ENCODE measurements at places on chromosomes 16 and 17.
A peak's percentile ranks its signal among the peaks of the same experiment; 100 is the strongest.

DNA sequence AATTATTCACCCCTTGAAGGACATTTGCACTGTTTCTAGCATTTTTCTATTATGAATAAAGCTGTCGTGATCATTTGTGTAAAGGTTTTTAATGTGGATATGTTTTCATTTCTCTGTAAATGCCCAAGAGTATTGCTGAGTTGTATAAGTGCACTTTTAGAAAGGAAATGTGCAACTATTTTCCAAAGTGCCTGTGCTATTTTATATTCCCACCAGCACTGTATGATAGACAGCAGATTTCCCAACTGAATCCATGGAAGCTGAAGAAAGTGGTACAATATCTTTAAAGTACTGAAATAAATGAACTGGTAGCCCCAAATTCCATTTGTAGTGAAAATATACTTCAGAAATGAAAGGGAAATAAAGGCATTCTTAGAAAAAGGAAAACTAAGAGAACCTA, 238.4 kb downstream of the BCAS3 start:
- DNase-seq, result no peak

GRCh38 chr16:10870137-10870776, 6.7 kb upstream of the CIITA start:
- DNase-seq, result no peak

- DNase-seq, result no peak
Observed at GRCh38 chr17:63649813-63650212, 27.6 kb downstream of the MAP3K3 start.

DNA sequence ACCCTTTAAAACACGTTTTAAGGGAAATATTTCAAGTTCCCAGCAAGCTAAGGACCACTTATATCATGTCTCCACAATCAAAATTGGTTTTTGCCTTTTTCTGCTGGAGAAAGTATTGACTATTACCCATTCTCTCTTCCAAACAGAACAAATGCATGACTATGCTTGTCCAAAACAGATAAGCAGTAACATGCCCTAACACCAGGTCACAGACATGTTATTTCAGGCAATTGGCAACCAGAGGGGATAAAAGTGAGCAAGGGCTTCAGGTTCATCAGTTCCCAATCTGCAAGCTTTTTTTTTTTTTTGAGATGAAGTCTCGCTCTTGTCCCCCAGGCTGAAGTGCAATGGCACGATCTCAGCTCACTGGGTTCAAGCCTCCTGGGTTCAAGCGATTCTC, 15.0 kb downstream of the SKA2 start:
- no peak for DNase-seq

- DNase-seq, result peak; percentile 48
Observed at GRCh38 chr17:65013613-65014391, 42.7 kb downstream of the GNA13 start.

DNA sequence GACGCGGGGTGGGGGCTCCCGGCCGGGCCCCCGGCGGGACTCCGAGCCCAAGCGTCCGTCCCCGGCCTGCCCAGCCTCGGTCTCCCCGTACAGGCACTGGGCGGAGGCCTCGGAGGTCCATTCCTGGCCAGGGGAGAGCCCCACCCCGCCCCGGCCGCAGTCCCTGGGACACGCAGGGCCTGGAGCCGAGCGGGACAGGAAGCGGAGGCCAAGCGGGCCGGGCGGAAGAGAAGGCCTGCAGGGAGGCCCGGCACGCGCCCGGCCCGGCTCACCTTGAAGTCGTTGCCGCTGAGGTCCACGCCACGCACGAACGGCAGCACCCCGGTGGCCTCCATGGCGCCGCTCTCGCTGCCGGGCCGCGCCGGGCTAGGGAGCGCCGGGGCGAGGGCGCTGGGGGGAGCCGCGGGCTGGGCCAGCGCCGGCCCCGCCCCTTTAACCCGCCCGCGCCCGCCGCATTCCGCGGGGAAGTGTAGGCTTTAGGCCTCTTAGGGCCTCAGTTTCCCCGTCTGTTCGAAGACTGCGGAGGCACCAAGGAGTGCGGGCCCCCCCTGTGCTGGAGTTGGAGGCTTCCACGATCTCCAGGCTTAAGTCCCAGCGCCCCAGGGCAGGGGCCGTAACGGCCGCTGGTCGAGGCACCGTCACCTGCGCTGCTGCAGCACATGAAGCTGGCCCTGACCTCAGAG, at the start of gene FLII:
TSS of gene FLII (minus strand) at position 383 of the 683 bp plus-strand sequence. CDS start at position 335, 48 bp downstream.
- no peak for DNase-seq

GRCh38 chr17:42414704-42415409, 8.2 kb downstream of the CAVIN1 start:
- DNase-seq, result no peak

GRCh38 chr16:28312327-28312726, 20.0 kb downstream of the SBK1 start:
- DNase-seq, result no peak

- no peak for DNase-seq
Observed at GRCh38 chr17:74742153-74742515, 5.1 kb downstream of the RAB37 start.

GRCh38 chr16:59469266-59469665, 735.1 kb upstream of the GOT2 start:
- no peak for DNase-seq

- DNase-seq, result peak; percentile 90
Observed at GRCh38 chr16:65044873-65045272, 77.0 kb downstream of the CDH11 start.

DNA sequence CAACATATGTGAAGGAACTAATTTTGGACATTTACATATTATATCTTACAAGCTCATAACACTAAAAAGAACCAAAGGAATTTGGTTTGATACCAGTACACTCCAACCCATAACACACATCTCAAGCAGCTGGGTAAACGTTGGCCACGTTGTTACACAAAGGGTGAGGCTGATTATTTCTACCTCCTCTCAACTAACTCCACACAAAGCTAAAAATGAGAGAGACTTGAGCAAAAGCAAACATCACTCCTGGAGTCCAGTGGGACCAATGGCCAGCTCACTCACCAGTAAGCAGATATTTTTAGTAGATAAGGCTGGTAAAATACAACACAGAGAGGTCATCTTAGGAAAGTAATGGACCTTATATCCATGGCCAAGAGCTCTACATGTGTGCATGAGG, 207.6 kb downstream of the MRTFB start:
- DNase-seq, result no peak

GRCh38 chr17:75602644-75603043, 15.0 kb downstream of the MYO15B start:
- no peak for DNase-seq

DNA sequence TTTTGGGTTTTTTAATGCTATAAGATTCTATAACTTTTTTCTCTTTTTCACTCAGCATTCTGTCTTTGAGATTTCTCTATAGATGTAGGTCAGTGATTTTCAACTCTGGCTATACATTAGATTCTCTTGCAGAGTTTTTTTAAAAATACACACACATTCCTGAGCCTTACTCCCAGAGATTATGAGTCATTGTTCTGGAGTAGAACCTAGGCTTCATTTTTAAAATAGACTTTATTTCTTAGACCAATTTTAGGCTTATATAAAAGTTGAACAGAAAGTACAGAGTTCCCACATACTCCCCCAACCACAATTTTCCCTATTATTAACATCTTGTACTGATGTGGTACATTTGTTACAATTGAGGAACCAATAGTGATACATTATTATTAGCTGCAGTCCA, 63.3 kb downstream of the CYB561 start:
- DNase-seq, result peak; percentile 15

DNA sequence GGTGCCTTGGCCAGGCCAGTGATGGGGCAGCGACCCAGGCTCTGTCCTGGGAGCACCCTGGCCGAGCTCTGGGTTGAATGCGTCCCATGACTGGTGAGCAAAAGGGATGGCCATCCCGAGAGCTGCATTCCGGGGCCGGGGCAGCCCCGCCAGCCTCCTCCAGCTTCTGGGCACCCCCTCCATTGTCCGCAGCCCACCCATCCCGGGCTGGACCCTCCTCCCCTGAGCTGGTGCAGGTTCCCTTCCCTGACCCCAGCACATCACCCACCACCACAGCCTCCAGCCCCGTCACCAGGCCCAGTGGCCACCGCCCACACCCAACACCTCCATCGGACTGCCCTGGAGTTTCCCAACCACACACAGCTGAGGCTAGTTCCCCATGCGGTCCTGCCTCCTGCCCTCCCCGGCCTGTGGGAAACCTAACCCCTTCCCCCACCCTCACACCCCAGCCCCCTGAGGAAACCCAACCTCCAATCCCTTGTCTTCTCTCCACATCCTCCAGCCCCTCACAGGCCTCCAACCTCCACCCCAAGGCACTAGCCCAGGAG, 16.2 kb upstream of the PVALEF start:
- no peak for DNase-seq

GRCh38 chr17:76398523-76399174, 14.2 kb downstream of the SPHK1 start:
- no peak for DNase-seq

GRCh38 chr17:78993241-78993956, 13.7 kb upstream of the LGALS3BP start:
- no peak for DNase-seq

DNA sequence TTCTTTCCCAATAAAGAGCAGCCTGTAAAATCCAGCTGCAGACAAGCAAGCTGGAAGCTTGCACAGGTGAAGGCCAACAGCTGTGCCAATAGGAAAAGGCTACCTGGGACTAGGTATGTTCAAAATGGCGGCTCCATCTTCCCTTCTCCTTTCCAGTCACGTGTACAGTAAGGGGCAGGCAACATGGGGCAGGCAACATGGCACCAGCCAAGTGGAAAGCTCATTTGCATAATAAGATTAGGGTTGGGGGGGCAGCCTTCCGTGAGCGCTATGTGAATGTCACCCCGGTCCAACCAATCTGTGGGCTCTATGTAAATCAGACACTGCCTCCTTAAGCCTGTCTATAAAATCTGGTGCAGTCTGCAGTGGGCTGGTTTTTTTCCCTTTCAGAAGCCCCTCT, 31.3 kb downstream of the TVP23A start:
- DNase-seq, result no peak

DNA sequence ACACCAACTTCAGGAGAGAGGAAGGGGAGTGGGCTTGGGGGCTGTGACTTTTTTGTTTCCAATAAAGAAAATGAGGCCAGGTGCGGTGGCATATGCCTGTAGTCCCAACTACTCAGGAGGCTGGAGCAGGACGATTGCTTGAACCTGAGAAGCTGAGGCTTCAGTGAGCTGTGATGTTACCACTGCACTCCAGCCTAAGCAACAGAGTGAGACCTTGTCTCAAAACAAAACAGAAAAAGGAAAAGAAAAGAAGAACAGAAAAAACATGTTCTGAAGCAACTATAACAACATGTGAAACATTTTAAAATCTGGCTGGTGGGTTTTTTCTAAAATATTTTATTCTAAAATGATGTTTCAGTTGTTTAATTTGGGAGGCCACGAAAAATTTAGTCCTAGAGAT, 554.0 kb upstream of the ZFHX3 start:
- DNase-seq, result no peak

- no peak for DNase-seq
Observed at GRCh38 chr17:76968707-76969597, 100.7 kb downstream of the MGAT5B start.

DNA sequence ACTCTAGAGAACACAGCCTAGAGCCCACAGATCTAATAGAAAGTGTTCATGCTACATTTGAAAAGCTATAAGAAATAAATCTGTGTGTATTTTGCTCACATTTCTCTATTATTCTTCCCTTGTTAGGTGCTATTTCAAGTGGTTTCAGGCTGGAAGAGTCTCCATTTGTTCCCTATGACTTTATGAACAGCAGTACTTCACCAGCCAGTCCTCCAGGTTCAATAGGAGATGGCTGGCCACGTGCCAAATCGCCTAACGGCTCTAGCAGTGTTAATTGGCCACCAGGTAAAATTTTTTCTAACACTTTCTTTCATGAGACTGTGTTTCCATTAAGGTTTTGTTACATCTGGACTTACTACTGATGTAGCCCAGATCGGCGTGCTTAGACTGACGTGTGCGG, 30.7 kb upstream of the SLC5A11 start:
- no peak for DNase-seq

- no peak for DNase-seq
Observed at GRCh38 chr17:82245134-82246039, 16.5 kb downstream of the SLC16A3 start.

DNA sequence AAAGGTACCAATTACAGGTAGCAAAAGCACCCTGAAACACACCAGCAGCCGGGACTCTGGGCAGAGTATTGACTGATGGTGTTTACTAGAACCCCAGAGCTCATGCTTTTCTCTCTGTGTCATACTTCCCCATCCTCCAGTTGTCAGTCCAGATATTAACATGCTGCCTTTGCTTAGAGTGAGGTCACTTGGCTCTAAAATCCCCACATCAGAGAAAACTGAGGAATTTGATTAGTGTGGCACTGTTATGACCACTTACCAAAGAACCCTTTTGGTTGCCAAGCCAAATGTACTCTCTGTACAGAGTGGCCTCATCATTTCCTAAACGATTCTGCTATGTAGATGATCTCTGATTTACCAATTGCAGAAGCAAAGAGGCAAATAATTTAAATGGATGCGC, 80.4 kb downstream of the ABCC12 start:
- DNase-seq, result no peak

GRCh38 chr16:85098565-85098964, 13.7 kb downstream of the CIBAR2 start:
- DNase-seq, result no peak

DNA sequence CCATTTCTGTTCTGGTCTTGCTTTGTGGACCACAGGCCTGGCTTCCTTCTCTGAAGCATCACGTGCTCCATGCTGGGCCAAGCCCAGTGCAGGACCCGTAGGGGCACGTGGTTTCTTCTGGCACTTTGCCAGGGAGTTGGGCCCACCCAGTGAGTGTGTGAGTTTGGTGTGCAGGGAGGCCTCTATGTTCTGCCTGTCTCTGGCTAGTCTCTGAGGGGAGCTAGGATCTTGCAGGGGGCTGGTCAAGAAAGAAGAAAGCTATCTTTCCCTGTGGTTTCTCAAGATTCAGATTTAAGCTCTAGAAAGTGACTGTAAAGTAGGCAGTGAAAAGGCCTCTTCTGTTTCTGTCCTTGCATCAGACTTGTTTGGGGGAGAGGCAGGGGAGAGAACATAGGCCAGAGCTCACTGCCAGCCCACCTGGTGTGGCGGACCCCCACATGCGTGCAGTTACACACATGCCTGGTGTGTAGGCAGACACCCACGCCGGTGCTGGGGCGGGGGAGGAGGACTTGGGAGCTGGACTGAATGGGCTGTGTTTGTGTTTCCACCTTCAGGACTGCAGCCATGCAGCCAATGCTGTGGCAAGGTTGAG, 11.8 kb downstream of the LASP1 start:
- DNase-seq, result peak; percentile 51

DNA sequence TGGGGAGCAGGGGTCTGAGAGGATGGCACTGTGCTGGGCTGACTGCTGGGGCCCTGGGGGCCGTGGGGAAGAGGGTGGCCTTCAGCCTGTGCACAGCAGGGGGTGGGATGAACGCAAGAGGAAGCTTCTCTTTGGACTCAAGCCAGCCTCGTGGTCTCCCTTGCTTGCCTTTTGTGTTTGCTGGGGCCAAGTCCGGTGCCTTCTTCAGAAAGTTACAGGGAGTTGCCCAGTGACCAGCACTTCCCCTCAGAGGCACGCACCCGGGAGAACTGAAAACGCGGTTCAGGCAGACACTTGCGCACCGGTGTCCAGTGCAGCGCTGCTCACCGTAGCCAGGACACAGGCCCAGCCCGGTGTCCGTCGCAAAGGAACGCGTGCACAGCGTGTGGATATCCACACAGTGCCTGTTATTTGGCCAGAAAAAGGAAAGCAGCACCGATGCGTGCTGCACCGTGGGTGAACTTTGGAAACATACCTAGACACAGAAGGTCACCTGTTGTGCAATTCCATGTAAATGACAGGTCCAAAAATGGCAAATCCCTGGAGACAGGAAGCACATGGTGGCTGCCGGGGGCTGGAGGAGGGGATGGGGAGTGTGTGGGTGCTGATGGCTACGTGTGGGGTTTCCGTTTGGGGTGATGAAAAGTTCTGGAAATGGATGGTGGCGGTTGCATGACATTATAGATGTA, 29.4 kb upstream of the NUDT16L1 start:
- no peak for DNase-seq

- no peak for DNase-seq
Observed at GRCh38 chr17:42411361-42411760, 11.7 kb downstream of the CAVIN1 start.
